HCT116 (cell line): ENCODE measurements at places on chromosomes 5 and 9. TPM values are rescaled to one million over a fixed set of nuclear protein-coding genes. Genes with fewer than 3 reads are reported as not detected.

DNA sequence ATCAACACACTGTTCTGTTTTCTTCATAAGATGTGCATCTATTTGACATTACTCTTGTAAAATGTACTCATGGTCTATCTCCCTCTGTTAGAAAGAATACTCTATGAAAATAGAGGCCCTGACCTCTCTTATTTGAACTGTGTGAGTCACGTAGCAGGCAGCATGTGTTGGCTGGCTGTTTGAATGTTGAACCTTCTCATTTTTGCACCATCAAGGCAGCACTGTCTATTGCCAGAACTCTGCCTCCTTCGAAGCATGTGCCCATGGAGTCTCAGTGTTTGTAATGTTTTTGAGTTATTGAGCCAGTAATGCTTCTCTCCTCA lies 144.4 kb downstream of the ALDH1A1 start:
- no peaks in the 10 kb centered on the region for H3K27me3 ChIP-seq
- DNase-seq = no peak
- no peak overlapping the region for H3K4me3 ChIP-seq
- no peaks in the 10 kb centered on the region for H3K4me1 ChIP-seq

DNA sequence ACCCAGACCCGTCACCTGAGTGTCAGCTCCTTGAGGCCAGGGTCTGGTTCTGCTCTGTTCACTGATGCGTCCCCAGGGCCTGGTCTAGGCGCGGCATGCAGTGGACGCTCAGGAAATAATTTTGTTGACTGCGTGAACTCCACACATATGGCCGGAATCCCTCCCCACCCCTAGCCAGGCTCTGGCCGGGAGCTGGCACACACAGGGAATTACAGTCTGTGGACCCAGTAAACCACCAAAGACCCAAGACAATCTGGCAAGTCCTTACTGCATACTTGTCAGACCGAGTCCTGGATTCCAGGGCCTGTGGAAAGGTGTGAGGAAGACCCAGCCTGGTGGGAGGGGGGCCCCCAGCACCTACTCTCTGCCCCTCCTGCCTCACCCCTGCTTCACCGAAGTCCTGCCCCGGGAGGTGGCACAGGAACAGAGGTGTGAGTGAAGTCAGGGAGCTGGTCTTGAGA lies 113.0 kb upstream of the IER5L start:
- H3K36me3 ChIP-seq = no peaks in the 10 kb centered on the region
- H3K27ac ChIP-seq = no peak overlapping the region
- H3K27me3 ChIP-seq = no peaks in the 10 kb centered on the region
- H3K4me3 ChIP-seq = no peak overlapping the region

DNA sequence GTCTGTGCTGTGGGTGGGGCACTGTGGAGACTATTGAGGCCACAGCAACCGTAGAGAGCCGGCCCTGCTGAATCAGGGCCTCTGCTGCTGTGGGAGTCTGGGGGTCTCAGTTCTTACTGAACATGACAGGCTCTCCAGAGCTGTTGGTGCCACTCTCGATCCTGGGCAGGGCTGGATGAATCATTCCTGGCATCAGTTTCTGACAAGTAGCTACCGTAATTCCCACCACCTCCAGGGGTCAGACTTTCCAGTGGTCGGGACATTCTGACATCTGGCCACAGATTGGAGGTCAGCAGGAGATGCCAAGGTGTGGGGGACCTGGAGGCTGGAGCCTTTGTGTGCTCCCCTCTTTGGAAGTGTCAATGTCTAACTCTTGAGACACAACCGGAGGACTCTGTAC lies 188.4 kb downstream of the IRX2 start:
- no peaks in the 10 kb centered on the region for H3K36me3 ChIP-seq
- H3K4me3 ChIP-seq = no peak overlapping the region
- H3K27ac ChIP-seq = no peak overlapping the region
- no peaks in the 10 kb centered on the region for H3K27me3 ChIP-seq

- no peaks in the 10 kb centered on the region for H3K4me1 ChIP-seq
- no peak overlapping the region for H3K27ac ChIP-seq
- H3K36me3 ChIP-seq = no peaks in the 10 kb centered on the region
- H3K4me3 ChIP-seq = no peak overlapping the region
These were observed 275.2 kb downstream of the CETN3 start for GRCh38 chr5:90134381-90134780.

DNA sequence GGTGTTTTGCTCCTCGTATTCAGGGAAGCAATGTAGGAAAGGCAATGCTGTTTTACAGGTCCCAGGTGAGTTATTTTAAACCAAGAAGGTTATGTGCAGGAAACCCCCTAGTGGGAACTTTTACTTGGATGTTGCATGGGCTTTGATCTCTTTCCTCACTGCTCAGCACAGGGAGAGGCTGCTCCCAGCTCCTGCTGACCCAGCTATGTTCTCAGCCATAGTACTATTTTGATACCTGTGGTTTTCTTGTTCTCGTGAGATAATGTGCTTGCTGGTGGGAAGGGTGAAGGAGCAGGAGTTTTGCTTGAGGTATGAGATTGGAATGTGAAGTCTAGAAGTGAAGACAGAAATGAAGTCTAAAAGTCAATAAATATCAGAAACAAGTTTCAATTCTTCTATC lies 265.6 kb upstream of the FBXL7 start:
- H3K27ac ChIP-seq = no peak overlapping the region
- no peaks in the 10 kb centered on the region for H3K27me3 ChIP-seq
- no peaks in the 10 kb centered on the region for H3K36me3 ChIP-seq
- H3K4me3 ChIP-seq = no peak overlapping the region
- no peaks in the 10 kb centered on the region for H3K4me1 ChIP-seq

GRCh38 chr9:14869671-14870070 lies 40.6 kb downstream of the FREM1 start:
- H3K4me1 ChIP-seq = no peaks in the 10 kb centered on the region
- DNase-seq = no peak
- H3K27me3 ChIP-seq = peaks cover 22% of the 10 kb centered on the region; the same call in 1 of the 2 replicates
- H3K36me3 ChIP-seq = no peaks in the 10 kb centered on the region
- no peak overlapping the region for H3K27ac ChIP-seq
- no peak overlapping the region for H3K4me3 ChIP-seq

- no peak for DNase-seq
- no peaks in the 10 kb centered on the region for H3K36me3 ChIP-seq
- H3K4me3 ChIP-seq = no peak overlapping the region
- H3K27ac ChIP-seq = no peak overlapping the region
These were observed 13.1 kb downstream of the C9orf85 start for GRCh38 chr9:71924576-71924975.

GRCh38 chr9:19456996-19457692 lies 48.3 kb downstream of the ACER2 start:
- H3K27me3 ChIP-seq = no peaks in the 10 kb centered on the region
- H3K4me1 ChIP-seq = peaks cover 4% of the 10 kb centered on the region; the same call in 1 of the 2 replicates
- peak; percentile 65 for DNase-seq
- no peak overlapping the region for H3K4me3 ChIP-seq
- no peaks in the 10 kb centered on the region for H3K36me3 ChIP-seq

DNA sequence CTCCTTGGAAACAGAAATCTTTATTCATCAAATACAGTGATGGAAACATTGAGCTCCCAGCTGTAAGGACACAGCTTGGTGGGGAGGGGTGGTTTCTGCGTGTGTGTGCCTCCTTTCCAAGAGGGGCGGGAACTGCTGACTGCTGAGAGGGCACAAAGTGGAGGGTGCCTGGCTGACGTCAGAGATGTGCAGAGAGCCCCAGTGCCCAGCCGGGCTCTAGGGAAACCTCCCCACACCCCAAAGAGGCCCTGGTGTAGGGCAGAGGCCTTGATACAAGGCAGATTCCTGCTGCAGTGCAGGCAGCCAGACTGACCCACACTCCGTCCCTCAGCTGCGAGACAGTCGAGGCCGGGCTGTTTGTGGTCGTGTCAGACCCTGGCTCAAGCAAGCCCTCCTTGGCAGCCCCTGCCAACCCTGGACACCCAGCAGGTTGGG lies 191.0 kb downstream of the CACNA1B start:
- no peaks in the 10 kb centered on the region for H3K36me3 ChIP-seq
- no peak overlapping the region for H3K4me3 ChIP-seq
- H3K27ac ChIP-seq = no peak overlapping the region
- no peak for DNase-seq

DNA sequence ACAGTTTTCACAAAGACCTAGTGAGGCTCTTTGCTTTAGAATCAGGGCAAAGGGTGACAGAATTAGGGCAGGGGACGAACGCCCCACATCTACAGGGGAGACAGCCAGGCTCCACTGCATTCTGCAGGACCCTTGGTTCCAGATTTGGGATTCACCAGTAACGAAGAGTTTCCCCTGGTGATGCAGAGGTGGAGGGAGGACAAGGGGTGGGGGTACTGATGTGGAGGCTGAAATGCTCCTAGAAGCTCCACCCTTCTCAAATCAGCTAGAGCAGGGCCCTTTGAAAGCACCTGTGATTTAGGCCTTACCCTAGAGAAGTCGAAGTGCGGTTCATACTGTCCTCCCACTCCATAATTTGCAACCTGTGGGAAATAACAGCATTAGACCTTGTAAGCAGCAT lies 29.1 kb downstream of the P4HA2 start:
- H3K27ac ChIP-seq = no peak overlapping the region
- no peak overlapping the region for H3K4me3 ChIP-seq
- peaks cover 17% of the 10 kb centered on the region; the same call in 1 of the 2 replicates for H3K36me3 ChIP-seq

DNA sequence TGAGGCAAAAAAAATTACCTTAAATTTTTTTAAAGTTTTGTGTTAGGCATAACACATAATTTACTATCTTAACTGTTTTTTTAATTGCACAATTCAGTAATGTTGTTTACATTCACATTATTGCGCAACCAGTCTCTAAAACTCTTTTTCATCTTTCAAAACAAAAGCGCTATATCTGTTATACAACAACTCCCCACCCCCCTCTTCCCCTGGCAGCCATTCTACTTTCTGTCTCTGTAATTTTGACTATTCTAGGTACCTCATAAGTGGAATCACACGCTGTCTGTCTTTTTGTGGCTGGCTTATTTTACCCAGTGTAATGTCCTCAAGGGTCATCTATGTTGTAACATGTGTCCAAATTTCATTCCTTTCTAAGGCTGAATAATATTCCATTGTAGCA lies 241.5 kb upstream of the DMRT1 start:
- H3K4me3 ChIP-seq = no peak overlapping the region
- H3K27me3 ChIP-seq = no peaks in the 10 kb centered on the region
- no peaks in the 10 kb centered on the region for H3K4me1 ChIP-seq
- DNase-seq = no peak
- H3K36me3 ChIP-seq = no peaks in the 10 kb centered on the region

DNA sequence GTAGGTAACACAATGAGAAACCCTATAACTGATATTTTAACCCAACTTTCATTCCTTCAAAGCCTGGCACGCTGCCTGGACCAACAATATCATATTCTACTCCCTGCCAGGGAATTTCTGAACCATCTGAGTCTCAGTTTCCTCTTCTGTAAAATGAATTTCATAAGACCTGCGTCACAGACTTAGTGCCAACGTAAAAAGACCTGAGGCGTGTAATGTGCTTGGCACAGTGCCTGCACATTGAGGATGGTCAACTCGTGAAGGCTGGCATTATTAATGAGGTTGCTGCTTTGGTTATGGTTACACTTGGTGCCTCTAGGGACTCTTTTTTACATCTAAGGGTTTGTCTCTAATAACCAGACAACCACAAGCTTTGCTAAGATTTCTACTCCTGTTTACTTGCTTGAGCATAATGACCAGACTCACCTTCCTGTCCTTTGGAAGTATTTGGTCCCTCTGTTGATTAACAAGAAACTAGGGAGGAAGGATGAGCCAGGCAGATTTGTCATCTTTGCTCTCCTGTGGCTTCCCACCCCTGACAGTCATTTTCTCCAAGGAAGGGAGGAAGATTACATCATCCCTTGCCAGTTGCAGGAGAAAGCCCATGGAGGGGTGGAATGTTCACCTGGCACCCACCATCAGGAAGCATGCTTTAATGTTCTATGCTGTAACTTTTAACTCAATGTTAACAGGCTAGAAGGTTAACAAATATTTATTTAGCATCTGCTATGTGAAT lies 79.0 kb downstream of the PAPPA start:
- no peak for DNase-seq
- no peaks in the 10 kb centered on the region for H3K4me1 ChIP-seq
- no peaks in the 10 kb centered on the region for H3K36me3 ChIP-seq

DNA sequence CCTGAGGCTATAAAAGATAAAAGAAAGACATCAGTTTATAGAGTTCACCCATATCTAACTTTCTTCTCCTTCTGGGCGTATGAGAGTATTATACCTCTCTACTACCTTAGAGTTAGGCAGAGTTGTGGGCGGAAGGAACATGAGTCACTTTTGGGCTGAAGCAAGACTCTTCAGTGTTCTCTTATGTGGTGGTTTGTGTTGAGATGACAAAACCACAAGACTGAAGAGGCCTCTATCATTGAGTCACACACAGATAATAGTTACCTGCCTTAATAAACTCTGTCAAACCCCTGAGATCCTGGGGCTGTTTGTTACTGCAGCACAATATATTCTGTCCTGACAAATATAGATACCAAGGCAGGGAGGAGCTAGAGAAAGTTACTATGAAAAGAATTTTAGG lies 184.2 kb downstream of the EFNA5 start:
- H3K27ac ChIP-seq = no peak overlapping the region
- DNase-seq = peak; percentile 36
- no peaks in the 10 kb centered on the region for H3K27me3 ChIP-seq
- no peak overlapping the region for H3K4me3 ChIP-seq

DNA sequence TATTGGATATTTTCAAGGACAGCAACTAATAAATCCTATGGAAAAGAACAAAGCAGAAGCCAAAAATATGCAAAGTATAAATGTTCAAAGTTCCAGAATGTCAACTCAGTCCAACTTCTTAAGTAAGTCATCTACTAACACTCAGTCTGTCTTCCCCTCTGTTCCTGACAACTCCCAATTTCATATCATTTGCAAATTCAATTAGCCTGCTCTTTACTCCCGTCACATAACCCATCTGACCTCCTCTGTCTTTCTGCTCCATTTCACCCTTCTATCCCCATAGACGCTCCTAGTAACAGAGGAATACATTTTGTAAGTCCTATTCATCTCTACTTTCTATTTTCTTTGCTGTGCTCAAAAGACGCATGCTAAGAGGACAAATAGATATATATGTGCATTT lies 659.8 kb upstream of the MEF2C start:
- H3K4me1 ChIP-seq = no peaks in the 10 kb centered on the region
- no peak overlapping the region for H3K4me3 ChIP-seq
- H3K27me3 ChIP-seq = no peaks in the 10 kb centered on the region

GRCh38 chr5:135671966-135672365 lies 93.2 kb upstream of the CXCL14 start:
- no peak overlapping the region for H3K27ac ChIP-seq
- no peaks in the 10 kb centered on the region for H3K4me1 ChIP-seq
- no peak overlapping the region for H3K4me3 ChIP-seq

- no peaks in the 10 kb centered on the region for H3K27me3 ChIP-seq
- H3K4me1 ChIP-seq = no peaks in the 10 kb centered on the region
- DNase-seq = no peak
- no peaks in the 10 kb centered on the region for H3K36me3 ChIP-seq
These were observed 134.4 kb downstream of the ADAMTSL1 start for GRCh38 chr9:18608371-18608770.

- H3K4me3 ChIP-seq = no peak overlapping the region
- no peak for DNase-seq
- H3K27ac ChIP-seq = no peak overlapping the region
These were observed 174.0 kb upstream of the DAB2 start for GRCh38 chr5:39598661-39599248.

The FAM153A gene
- not detected for total RNA-seq

The LURAP1L gene
- total RNA-seq = 13.3 TPM

The KCNV2 gene
- not detected for total RNA-seq

The FOXD4L6 gene
- 0.54 TPM for total RNA-seq

The IRGM gene
- total RNA-seq = not detected

The SLC24A2 gene
- total RNA-seq = not detected
